ENCODE measurements at places on chromosomes 2 and 18. TPM values are rescaled to one million over a fixed set of nuclear protein-coding genes. Genes with fewer than 3 reads are reported as not detected.
A peak's percentile ranks its signal among the peaks of the same experiment; 100 is the strongest.

DNA sequence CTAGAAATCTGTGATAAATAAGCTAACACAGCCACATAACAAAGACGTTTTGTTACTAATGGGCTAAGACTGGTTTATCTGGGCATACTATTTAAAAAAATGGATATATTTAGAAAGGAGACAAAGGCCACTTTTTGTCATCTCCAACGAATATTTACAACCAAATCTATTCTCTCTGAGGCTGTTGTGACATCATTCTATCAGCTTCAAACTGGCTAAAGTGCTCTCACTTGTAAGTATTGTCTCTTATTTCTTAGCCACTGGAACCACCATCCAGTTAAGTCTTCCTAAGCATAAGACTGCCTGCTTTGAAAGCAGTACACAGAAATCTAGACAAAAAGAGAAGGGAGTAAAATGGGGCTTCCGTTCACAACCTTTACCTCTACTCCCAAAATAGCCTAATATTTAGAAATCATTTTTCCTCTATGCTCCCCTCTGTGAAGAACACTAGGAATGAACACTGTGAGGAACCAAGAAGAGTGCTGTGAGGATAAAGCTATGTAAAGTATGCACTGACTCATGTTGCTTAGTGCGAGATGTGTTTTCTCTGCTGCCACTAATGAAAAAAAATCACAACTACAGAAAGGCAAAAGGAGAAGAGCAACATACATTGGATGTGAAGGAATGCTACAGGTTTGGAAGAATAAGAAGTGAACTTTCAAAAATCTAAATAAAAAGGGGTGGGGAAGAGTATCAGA is 264.1 kb downstream of the EXOC6B start:
- DNase-seq, result peak; percentile 63

GRCh38 chr18:60549338-60549960 is 176.9 kb upstream of the MC4R start:
- DNase-seq, result peak; percentile 67

DNA sequence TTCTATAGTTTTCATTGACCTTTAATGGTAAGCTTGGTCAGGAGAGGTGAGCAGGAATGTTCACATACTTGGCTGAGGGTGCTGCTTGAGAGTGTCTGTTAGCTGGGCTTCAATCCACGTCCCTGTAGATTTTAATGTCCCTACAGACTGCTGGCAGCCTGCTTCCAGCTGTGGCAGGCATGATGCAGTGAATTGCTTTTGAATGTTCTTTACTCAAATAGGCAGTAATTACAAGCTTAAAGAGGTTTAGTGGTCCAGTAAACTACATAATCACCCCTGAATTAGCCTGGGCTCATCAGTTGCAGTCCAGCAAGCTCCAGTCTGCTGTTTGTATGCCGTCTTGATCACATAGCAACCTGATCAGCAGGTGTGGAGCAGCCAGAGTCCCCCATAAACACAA is 102.1 kb downstream of the MEIS1 start:
- no peak for DNase-seq

GRCh38 chr2:174717273-174717672 is 47.0 kb downstream of the CHRNA1 start:
- DNase-seq, result peak; percentile 77

DNA sequence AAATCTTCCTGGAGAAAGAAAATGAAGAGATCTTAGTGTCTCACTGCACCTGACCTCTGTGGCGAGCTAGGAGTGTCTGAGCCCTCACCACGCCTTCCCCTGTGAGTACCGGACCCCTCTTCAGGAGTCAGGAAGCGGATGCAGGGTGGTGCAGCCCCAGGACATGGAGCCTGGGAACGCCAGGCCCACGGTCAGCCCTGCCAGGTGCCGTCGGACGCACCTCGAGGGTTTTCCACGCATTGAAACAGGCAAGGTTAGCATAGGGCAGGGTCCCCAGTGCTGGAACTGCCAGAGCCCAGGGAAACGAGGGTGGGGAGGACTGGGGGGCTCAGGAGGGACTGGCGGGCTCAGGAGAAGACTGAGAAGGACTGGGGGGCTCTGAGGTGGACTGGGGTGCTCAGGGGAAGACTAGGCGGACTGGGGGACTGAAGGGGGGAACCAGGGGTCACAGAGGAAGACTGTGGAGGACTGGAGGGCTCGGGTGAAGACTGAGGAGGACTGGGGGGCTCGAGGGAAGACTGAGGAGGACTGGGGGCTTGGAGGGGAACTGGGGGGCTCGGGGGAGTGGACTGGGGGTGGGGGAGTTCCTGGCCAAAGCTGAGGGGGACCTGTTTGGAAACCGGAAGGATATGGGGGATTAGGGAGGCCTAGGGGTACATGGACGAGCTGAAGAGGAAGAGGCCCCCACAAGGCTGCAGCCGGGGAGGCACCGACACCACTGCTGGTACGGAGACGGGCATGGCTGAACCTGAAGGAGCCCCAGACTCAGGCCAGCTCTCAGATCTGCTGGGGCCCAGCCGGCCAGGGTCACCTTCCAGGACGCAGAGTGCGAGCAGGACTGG is 65.2 kb upstream of the SNTG2 start:
- no peak for DNase-seq

GRCh38 chr2:197161774-197162173 is 148.8 kb downstream of the ANKRD44 start:
- no peak for DNase-seq

DNA sequence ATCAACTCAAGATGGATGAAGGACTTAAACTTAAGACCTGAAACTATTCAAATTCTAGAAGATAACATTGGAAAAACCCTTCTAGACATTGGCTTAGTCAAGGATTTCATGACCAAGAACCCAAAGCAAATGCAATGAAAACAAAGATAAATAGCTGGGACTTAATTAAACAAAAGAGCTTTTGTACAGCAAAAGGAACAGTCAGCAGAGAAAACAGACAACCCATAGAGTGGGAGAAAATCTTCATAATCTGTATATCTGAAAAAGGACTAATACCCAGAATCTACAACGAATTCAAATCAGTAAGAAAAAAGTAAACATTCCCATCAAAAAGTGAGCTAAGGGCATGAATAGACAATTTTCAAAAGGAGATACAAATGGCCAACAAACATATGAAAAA is 171.2 kb downstream of the ERBB4 start:
- no peak for DNase-seq

GRCh38 chr18:74083557-74083952 is 64.1 kb downstream of the FBXO15 start:
- no peak for DNase-seq

DNA sequence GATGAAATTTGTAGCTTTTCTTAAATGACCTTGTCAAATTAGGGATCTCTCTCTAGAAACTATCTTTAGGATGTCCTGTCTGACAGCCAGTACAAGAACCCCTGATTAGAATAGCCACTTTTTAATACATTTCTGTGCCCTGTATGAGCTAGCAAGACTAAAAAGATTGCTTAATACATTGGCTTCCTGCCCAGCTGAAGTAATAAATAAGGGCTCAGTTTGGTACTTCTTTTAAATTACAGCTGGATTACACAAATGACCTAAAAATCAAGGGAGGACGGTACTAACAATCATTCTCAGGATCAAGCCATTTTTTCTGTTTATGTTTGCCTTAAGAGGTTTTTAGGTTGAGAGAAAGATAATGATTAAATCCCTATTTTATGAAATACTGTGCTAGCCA is 11.6 kb upstream of the OLA1 start:
- DNase-seq, result peak; percentile 68

- peak; percentile 12 for DNase-seq
Measured at GRCh38 chr2:64537991-64538390, 13.9 kb downstream of the AFTPH start.

GRCh38 chr18:44179693-44180092 is 501.0 kb upstream of the SETBP1 start:
- DNase-seq, result no peak

- no peak for DNase-seq
Measured at GRCh38 chr18:7755753-7756475, 188.8 kb downstream of the PTPRM start.

- DNase-seq, result no peak
Measured at GRCh38 chr2:86073225-86073624, 32.5 kb downstream of the POLR1A start.

GRCh38 chr2:186704897-186705296 is 11.0 kb downstream of the FAM171B start:
- no peak for DNase-seq

DNA sequence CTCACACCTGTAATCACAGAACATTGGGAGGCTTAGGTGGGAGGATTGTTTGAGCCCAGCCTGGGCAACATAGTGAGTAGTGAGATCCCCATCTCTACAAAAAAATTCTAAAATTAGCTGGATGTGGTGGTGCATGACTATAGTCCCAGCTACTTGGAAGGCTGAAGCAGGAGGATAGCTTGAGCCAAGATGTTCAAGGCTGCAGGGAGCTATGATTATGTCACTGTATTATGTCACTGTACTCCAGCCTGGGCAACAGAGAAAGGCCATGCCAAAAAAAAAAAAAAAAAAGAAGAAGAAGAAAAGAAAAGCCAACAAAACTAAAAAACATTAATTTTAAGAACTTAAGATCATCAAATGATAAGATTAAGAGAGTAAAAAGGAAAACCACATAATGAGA is 17.4 kb upstream of the NCOA1 start:
- DNase-seq, result no peak

- no peak for DNase-seq
Measured at GRCh38 chr2:119741001-119741400, 18.7 kb upstream of the PTPN4 start.

GRCh38 chr2:133937669-133938068 is 316.2 kb upstream of the MGAT5 start:
- DNase-seq, result no peak

DNA sequence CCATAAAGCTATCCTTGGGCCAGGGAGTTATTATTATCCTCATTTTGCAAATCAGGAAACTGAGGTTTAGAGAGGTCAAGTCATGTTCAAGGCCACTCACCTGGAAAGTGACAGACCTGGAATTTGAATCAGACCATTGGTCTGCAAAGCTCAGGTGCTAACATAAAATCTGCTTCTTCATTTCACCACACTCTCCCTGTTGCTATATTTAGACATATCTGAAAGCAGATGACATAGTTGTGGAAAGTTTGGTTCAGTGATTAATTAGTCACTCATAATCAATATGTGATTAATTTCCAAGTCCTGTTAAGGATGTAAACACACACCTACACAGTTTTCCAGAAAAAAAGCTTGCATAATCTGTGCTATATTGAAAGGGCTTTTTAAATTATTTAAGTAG is 57.4 kb downstream of the LINC00305 start:
- DNase-seq, result no peak

- DNase-seq, result no peak
Measured at GRCh38 chr2:235553696-235554100, 59.9 kb downstream of the AGAP1 start.

- no peak for DNase-seq
Measured at GRCh38 chr2:60534052-60534685, 19.3 kb downstream of the BCL11A start.

DNA sequence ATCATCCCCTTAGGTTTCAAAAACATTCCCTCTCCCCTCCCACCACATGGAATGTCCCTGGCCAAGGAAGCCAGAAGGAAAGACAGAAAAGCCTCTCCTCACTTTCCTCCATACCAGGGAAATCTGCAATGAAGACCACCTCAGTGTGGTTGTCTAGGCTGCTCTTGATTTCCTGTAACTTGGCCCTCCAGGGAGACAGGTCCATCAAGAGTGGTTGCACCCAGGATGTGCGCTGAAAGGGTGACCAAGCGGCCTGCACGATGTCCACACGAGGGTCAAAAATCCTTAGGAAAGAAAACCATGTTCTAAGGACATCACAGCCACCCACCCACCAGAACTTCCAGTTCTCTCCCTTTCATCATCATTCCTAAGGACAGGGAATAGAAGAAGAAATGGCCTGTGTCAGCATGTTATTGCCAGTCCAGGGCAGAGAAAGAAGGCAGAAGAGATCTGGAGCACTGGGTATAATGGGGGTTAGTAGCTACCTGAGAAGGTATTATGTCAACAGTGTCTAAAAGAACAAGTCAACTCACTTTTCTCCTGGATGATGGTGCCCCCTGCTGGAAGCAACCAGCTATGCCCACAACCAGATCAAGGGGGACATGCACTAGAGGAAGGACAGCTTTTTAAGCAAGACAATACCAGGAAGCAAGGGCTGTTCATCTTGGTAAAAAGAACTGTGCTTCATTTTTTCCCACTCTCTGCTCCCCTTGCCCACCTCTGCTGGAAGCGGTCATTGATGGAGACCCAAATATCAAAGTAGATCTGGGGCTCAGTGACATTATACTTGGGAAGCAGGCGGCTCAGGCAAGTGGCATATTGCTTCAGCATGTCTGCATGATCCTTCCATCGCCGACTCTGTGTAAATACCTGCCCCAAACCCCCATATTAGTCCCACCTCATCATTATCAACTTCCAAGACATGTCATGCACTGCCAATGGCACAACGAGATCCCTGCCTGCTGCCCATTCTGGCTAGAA is 9.3 kb downstream of the GGCX start:
- peak; percentile 74 for DNase-seq

DNA sequence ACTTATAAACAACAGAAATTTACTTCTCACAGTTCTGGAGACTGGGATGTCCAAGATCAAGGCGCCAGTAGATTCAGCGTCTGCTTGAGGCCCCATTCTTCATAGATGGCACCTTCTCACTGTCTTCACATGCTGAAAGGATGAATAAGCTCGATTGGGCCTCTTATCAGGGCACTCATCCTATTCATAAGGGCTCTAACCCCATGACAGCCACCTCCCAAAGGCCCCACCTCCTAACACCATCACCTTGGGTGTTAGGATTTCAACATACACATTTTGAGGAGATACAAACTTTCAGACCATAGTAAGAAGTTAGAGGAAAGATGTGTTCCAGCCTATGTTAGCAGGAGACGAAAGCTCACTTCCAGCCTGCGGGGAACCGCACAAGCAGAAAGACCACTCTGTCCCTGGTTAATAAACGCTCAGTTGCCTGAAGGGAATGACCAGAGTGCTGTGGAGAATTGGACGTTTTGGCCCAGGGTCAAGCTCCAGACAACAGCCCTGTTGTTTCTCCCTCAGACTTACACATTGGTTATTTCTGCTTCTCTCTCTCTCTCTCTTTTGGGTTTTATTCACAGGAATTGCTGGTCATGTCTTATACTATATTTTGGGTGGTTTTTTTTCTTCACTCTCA is 90.3 kb downstream of the MAPRE2 start:
- DNase-seq, result no peak

GRCh38 chr2:235433860-235434259 is 60.0 kb upstream of the AGAP1 start:
- peak; percentile 22 for DNase-seq

GRCh38 chr2:16653799-16654198 is 11.8 kb downstream of the CYRIA start:
- DNase-seq, result no peak

- DNase-seq, result no peak
Measured at GRCh38 chr2:129877795-129878775, 101.4 kb upstream of the RAB6C start.

GRCh38 chr2:233566141-233566956 is at the start of gene USP40:
Gene USP40, minus strand, starts transcription at chr2:233566782. Its CDS starts 1,228 bp downstream, at chr2:233565554.
- DNase-seq, result peak; percentile 88

C2orf66 gene
- 0.32 TPM for total RNA-seq

TMEM198 gene
- 4.2 TPM for total RNA-seq

IL18R1 gene
- 0.06 TPM for total RNA-seq

SP140 gene
- 0.34 TPM for total RNA-seq

CREB1 gene
- total RNA-seq, result 37.2 TPM

ANTXR1 gene
- 181 TPM for total RNA-seq

PDK1 gene
- total RNA-seq, result 34.1 TPM

MCEE gene
- total RNA-seq, result 10.6 TPM

All from LHCN-M2 (cell line).